ENCODE measurements at places on chromosomes 1 and 21. TPM values are rescaled to one million over a fixed set of nuclear protein-coding genes. Genes with fewer than 3 reads are reported as not detected.

Gene DAB1
- not detected for total RNA-seq

GRCh38 chr1:97571760-97572159 lies 349.1 kb downstream of the DPYD start:
- DNase-seq, result no peak

DNA sequence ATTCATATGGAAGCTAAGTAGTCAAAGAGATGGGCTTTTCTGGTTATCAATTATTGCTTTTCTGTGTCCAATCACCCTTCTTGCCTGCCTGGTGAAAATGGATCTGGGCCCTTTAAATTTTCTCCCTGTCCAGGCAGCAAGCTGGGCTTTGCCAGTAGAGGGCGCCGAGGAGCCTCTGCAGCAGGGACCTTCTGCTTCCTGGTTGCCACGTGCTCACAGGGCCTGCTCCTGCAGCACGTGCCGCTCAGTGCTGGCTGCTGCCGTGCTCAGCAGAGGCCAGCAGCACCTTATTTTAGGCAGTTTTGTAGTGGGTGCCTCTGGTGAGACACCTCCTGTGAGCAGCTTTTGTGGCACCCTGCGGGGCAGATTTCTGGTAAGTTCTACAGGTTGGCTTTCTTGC lies 4.0 kb downstream of the ACTL8 start:
- peak; percentile 12 for DNase-seq

Gene AGMAT
- total RNA-seq, result 21.6 TPM

DNA sequence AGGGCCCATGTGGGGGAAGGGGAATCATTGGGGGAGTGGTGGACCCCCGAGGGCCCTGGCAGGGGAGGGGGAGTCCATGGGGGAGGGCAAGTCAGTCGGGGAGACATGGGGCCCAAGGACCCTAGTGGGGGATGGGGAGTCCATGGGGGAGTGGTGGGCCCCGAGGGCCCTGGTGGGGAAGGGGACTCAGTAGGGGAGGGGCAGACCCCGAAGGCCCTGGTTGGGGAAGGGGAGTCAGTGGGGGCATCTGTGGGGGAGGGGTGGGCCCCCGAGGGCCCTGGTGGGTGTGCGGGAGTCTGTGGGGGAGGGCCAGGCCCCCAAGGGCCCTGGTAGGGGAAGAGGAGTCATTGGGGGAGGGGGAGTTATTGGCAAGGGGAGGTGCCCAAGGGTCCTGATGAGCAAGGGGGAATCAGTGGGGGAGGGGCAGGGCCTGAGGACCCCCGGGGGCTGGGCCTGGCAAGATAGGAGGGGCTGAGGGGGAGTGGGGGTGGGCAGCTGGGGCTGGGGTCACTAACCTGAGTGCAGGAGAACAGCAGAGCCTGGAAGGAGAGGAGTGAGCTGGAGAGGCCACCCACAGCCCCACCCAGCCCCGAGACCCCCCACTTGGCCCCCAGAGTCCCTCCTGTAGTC lies 2.1 kb downstream of the MXRA8 start:
- DNase-seq, result no peak

DNA sequence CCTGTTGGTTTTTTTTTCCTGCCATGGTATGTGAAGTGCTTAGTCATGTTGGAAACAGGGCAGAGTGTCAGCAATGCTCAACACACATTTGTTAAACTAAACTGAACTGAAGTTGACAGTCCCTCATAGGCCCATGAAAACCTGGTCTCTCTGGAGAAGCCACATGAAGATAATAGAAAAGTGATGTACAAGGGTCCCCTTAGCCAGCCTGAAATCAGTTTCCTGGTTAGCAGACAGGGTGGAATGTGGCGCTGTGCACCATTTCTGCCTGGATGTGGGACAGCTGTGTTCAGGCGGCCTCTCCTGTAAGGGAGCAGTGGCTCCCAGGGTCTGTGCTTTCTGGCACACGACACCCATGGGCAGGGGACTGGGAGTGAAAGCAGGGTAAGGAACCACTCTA lies 9.9 kb upstream of the CHI3L1 start:
- no peak for DNase-seq

DNA sequence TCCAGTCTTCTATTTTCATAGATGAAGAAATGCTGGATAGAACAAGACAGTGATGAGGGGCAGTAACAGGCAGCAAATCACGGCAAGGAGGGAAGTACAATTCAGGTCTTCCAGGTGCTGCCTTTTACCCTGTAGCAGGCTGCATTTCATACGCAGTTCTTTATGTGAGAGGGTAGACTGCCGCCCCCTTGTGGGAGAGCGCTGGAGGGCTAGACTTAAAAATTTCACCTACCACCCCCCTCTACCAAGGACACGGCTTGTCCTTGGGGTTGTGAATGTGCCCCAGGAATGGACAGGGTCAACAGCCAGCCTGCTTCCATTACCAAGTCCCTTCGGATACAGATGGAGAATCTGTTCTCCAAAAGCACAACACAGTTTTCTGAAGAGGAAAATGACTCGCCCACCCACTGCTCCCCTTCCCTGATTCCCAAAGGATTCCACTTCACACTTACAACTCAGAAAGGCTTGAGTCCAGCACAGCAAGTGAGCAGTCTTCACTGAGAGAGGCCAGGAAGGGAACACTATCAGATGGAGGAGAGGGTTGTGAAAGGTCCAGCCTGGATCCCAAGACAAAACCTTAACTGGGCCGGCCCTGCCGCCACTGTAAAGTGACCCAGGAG lies 7.4 kb downstream of the WDR77 start:
- DNase-seq, result peak; percentile 81

GRCh38 chr21:46110499-46111192 lies 12.7 kb downstream of the COL6A2 start:
- no peak for DNase-seq

DNA sequence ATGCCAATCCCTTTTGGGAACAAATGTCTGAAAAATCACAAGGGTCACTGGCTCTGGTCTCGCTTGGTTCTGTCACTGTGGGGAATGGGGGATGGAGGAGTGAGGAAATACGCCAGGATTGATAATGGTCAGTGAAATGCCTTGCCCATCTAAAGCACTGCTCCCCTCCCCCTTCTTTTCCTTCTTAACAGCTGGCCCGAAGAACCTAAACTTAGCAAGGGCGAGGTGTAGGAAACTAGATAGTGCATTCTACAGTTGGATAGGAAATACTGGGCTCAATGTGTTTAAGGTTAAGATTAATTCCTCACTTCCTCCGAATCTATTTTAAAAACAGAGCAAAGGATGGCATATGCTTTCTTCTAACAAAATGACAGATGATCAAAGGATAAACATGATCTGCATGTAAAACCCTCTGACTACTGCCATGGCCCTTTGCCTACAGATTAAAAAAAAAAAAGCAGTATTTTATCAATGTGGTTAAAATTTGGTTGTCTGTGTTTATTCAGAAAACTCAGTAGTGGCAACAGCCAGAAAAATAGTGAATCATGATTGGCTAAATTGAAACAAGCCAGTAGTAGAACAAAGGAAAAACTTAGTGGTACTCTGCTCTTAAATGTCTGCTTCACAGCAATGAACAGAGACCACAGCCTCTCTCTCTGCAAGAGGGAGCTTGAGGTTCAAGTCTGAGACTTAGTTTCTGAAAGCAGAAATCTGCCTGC lies 86.1 kb upstream of the VAV3 start:
- DNase-seq, result peak; percentile 29

- DNase-seq, result peak; percentile 14
Observed at GRCh38 chr1:246497331-246497915, 9.7 kb downstream of the SMYD3 start.

- DNase-seq, result no peak
Observed at GRCh38 chr1:233863901-233864545, 40.5 kb upstream of the SLC35F3 start.

- DNase-seq, result no peak
Observed at GRCh38 chr1:33392206-33392605, 38.7 kb downstream of the PHC2 start.

Gene PLA2G2D
- total RNA-seq, result not detected

DNA sequence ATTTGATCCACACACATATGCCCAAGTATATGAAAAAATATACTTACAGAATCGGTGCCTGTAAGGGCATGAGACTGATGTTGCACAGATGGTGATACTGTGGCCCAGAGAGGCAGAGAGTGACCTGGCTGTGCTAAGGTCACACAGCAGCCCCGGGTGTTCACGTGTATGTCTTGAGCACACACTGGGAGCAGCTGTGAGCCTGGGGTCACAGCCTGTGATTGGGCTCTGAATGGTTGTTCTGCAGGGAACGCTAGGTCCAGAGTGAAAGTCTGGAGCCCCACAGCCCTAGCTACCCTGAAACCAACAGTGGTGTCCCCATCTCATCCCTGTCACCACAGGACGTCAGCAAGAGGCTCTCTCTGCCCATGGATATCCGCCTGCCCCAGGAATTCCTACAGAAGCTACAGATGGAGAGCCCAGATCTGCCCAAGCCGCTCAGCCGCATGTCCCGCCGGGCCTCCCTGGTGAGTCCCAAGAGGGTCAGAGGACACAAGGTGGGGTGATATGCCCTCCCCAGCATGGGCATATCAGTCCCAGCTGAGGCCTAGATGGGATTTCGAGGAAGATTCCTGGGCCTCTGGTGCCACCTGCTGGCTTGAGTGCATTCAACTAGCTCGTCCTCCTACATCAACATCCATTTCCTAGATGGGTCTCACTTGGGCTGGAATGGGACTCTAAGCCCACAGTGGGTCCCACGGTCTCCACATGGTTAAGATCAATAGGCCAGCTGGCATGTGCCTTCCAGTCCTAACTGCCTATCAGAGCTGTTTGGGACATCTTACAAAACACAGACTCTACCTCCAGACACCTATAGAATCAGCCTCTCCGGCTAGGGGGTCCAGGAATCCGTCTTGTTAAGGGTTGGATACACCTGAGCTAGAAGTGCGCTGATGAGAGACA lies 19.7 kb downstream of the CDK18 start:
- DNase-seq, result peak; percentile 85

DNA sequence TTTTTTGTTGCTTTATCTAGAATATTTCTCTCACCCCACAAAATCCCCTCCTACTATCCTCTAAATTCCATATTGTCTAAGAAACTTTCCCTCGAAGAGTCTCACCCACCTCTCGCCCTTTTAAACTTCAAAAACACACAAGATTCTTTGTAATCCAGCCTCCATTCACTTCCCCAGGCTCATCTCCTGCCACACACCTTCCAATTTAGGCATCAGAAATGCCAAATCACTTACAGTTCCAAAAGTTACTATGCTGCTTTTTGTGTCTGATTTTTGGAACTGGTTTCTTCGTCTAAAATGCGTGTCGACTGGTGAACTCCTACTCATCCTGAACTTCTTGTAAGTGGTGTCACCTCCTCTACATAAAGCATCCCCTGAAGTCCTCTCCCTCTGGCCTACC lies 482.4 kb upstream of the CAMK1G start:
- no peak for DNase-seq

Gene NR5A2
- total RNA-seq, result not detected

Gene FBXO44
- 20.4 TPM for total RNA-seq

GRCh38 chr1:5239911-5240310 lies 585.5 kb downstream of the AJAP1 start:
- no peak for DNase-seq

- DNase-seq, result no peak
Observed at GRCh38 chr1:76317299-76317900, 242.9 kb downstream of the ST6GALNAC3 start.

DNA sequence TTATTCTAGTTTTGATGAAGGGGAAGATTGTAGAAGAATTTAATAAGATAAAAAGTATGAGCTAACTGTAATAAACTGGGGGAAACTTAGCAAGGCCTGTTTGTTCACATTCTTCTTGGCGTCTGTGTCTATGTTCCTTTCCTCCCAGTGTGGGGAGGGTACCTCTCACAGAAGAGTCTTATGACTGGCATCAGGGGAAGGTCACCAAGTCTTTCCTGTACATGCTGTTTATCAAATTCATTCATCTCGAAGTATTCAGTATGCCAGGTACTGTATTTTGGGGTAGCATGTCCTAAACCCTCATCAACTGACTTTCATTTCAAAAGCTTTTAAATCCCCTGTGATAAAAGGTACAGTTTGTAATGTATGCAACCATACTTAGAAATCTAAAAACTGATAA lies 78.4 kb downstream of the HS2ST1 start:
- no peak for DNase-seq

GRCh38 chr1:166182281-166182680 lies 15.5 kb upstream of the FAM78B start:
- DNase-seq, result no peak

Gene S100A7
- total RNA-seq, result not detected

- no peak for DNase-seq
Observed at GRCh38 chr1:6935361-6935883, 150.2 kb downstream of the CAMTA1 start.

GRCh38 chr1:8560611-8561544 lies 243.0 kb downstream of the SLC45A1 start:
- peak; percentile 25 for DNase-seq

- DNase-seq, result no peak
Observed at GRCh38 chr1:38258085-38258627, 211.6 kb upstream of the POU3F1 start.

Gene LRRC52
- not detected for total RNA-seq

DNA sequence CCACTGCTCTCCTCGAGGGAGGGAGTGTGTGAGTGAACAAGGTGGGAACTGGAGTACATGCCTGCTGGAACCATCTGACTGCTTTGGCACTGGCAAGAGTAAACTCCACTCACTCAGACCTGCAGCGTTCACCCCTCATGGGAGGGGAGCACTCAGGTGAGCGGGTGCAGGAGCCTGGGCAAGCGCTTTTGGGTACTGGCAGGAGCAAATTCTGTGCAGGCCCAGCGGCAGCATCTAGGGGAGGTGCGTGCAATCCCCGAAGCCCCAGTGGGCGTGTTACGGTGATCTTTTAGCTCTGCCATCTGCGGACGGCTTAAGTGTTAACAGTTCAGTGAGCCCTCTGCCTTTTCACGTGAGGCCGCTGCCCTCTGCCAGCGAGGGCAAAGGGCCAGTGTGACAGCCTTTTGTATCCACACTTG lies 127.4 kb downstream of the PATJ start:
- no peak for DNase-seq

- DNase-seq, result peak; percentile 66
Observed at GRCh38 chr21:44846485-44847260, 26.8 kb downstream of the PTTG1IP start.

GRCh38 chr1:15950763-15951295 lies 25.1 kb downstream of the ZBTB17 start:
- DNase-seq, result peak; percentile 95

DNA sequence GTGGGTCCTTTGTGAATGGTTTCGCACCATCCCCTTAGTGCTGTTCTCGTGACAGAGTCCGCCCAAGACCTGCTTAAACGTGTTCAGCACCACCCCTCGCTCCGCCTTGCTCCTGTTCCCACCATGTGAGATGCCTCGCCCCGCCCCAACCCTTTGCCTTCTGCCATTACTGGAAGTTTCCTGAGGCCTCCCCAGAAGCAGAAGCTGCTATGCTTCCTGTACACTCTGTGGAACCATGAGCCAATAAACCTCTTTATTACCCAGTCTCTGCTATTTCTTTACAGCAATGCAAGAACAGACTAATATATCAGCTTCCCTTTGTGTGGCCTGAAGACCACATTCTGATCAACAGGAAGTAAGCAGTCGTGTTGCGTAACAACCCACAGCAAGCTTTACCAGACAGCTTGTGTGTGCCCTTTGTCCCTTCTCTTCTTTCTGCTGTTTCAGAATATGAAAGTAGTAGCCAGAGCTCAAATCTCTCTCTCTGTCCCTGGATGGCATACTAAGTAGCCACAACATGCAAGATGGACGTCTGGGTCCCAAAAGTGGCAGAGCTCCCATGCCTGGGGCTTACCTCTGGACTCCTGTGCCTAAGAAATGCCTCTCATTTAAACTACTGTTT lies 14.1 kb downstream of the HENMT1 start:
- DNase-seq, result peak; percentile 88

Gene TAL1
- not detected for total RNA-seq

Data from activated CD8-positive, alpha-beta T cell treated with anti-CD3 and anti-CD28 coated beads for 36 hours (primary cell).